ENCODE measurements at places on chromosomes 12 and 14. TPM values are rescaled to one million over a fixed set of nuclear protein-coding genes. Genes with fewer than 3 reads are reported as not detected.
A peak's percentile ranks its signal among the peaks of the same experiment; 100 is the strongest.

DNA sequence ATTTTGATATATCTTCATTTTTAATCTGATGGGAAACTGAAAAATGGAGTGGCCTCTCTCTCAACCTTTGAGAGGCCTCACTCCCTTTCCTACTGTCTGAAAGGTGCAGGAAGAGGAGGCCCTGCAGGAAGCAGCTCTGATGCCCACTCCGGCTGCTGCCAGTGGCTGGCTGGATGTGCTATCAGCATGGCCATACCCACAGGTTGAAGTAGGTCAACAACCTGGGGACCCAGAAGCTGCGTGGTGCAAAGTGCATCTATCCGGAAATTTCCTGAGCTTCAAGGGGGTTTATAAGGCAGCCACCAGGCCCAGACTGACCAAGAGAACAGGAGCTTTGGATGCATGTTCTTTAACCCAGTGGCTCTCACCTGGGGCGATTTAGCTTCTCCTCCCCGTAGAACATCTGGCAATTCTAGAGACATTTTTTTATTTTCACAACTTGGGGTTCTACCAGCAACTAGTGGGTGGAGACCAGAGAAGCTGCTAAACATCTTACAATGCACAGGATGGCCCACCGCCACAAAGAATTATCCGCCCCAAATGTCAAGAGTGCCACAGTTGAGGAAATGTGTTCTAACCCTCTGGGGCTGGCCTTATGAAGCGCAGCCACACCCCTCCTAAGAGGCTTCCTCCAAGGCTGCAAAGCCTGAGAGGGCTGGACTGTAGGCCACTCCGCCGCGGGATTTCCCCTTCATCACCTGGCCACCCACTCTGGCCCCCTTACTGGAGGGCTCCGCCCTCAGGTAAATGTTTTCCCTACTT lies 8.2 kb upstream of the BATF start:
- peaks cover 23% of the 10 kb centered on the region for H3K4me1 ChIP-seq
- H3K27ac ChIP-seq = no peak overlapping the region
- no peak for DNase-seq
- H3K36me3 ChIP-seq = peaks cover 11% of the 10 kb centered on the region
- no peaks in the 10 kb centered on the region for H3K27me3 ChIP-seq

DNA sequence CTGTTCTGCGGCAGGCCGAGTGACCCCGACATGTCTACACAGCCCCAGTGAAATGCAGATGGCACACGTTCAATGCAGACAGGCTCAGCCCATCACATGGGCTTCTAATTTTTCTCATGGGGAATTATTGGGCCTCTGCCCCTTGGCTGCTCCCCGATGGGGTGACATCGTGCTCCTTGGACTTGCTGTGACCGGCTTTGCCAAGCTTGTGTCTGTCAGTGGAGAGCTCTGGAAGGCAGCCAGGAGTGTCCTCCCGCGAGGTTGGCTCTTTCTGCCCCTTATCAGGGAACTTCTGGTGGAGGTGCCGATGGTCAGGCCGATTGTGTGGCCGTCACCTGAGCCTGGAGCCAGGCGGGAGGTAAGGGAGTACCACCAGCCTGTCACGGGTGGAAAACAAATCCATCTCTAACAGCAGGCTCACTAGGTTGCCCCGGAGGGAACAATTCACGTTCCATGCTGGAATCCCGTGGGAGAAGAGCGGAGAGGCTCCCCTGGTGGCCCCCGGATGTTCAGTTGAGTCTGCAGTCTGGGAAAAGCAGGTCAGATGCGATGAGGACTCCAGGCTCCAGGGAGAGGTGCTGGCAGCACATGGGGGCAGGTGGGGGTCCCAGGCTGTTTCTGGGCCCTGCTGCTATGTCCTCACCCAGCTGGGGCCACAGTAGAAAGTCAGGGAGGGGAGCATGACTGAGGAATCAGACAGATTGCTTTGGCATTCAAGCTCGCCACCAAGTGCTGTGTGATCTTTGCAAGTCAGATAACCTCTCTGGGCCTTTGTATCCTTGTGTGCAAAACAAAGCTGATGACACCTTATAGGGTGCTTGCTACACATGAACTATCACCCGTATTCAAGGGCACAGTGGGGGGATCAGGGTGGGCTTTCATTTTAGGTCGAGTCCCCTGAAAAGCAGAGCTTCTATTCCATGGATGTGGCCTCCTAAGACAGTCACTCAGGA lies 43.2 kb upstream of the EML1 start:
- H3K4me3 ChIP-seq = no peak overlapping the region
- DNase-seq = no peak
- no peaks in the 10 kb centered on the region for H3K36me3 ChIP-seq
- H3K27ac ChIP-seq = no peak overlapping the region
- peaks cover 21% of the 10 kb centered on the region for H3K4me1 ChIP-seq
- peaks cover 26% of the 10 kb centered on the region for H3K27me3 ChIP-seq

DNA sequence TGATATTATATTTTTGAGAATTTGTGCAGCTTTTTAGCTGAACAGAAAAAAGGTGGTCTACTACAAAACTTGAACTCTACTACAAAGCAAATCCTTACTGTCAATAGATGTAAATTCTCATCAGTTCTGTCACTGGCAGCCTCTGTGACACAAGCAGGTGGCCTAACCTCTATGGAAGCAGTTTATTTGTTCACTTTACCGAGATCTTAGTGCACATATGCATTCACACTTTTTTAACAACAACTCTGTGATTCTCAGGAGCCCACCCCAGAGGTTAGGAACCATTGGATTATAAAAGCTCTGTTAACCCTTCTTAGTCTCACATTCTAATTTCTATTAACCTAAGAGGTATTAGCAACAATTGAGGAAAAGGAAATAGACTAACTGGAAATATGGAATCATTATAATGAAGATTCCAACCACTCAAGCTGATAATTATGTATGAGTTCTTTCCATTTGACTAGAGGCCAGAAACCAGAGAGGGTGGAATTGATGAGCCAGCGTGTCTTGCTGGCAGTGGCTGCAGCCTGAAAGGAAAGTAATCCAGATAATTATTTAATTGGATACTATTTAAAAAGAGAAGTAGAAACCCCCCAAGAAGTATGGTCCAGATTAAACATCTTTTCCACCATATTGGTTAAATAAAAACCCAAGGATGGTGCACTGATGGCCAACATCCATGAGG lies 451.1 kb downstream of the TMEM117 start:
- no peak overlapping the region for H3K4me3 ChIP-seq
- peaks cover 16% of the 10 kb centered on the region for H3K4me1 ChIP-seq
- DNase-seq = no peak
- H3K36me3 ChIP-seq = no peaks in the 10 kb centered on the region
- no peak overlapping the region for H3K27ac ChIP-seq

- no peaks in the 10 kb centered on the region for H3K36me3 ChIP-seq
- no peak for DNase-seq
- H3K4me1 ChIP-seq = no peaks in the 10 kb centered on the region
- H3K27ac ChIP-seq = no peak overlapping the region
- no peak overlapping the region for H3K4me3 ChIP-seq
Measured at GRCh38 chr12:7899755-7900154, 27.0 kb upstream of the SLC2A14 start.

DNA sequence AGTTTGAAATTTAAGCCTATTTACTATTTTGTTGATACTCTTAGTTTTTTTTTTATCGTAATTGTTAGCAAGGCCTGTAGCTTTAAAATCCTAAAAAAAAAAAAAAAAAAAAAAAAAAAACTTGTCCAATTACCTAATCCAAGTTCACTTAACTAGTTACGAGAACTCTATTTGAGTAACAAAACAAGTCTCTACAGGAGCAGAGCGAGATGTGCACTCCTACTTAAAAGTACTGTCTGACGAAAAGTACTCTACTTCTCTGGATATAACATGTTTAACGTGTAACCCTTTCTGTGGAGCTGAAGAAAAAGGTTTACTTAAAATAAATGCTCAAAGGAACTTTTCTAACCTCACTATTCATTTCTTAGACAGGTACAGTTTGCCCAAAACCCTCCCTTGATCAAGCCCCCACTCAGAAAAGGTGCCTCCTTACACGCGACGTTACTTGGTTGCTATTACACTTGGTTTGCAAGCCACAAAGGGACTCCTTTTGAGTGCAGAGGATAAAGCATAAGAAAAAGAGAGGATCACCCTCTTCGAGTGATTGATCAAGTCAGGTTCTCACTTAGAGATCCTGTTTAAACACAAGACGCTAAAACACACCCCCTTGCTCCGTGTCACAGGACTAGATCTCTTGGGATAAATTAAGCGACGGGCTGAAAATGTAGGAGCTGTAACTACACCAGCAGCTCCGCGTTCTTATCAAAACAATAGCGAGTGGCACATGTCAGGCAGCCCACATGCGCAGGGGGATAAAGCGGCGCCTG lies 2.2 kb downstream of the BAZ1A start:
- peaks cover 15% of the 10 kb centered on the region for H3K36me3 ChIP-seq
- H3K4me3 ChIP-seq = peak overlapping the region; percentile 93
- H3K27me3 ChIP-seq = no peaks in the 10 kb centered on the region
- peak overlapping the region; percentile 95 for H3K27ac ChIP-seq
- H3K4me1 ChIP-seq = peaks cover 42% of the 10 kb centered on the region

DNA sequence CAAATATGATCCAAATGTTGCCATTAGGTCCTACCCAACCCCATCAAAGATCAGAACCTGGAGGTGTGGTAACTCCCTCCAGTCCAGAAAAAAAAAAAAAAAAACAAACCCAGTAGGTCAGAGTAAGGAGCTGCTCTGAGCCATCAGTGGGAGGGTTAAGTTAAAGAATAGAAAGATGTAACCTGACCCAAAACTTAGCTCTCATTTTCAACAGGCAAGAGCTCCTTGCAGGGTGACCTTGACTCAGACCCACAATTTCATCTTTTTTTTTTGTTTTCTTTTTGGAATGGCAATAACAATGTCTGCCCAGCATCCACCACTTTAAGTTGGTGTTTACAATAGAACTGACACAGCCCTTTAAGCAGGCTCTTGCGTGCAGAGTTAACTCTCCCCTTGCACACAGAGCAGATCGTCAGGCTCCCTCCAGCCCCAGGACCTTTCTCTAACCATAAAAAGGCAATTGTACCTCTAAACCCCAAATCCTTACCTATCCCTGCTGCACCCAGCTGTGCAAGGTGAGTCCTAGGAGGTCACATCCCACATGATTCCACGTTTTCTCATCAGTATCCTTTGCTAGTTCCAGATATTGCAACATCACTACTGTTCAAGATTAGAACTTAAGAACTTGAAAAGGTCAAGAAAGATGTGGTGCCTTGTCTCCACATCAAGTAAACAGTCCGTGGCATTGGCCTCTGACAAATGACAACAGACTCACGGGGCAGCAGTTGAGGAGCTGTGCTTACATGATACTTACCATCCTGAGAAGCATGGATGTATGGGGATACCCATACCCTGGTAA lies 178.6 kb upstream of the EEA1 start:
- no peak for DNase-seq
- H3K4me1 ChIP-seq = no peaks in the 10 kb centered on the region
- H3K4me3 ChIP-seq = no peak overlapping the region
- no peaks in the 10 kb centered on the region for H3K27me3 ChIP-seq

DNA sequence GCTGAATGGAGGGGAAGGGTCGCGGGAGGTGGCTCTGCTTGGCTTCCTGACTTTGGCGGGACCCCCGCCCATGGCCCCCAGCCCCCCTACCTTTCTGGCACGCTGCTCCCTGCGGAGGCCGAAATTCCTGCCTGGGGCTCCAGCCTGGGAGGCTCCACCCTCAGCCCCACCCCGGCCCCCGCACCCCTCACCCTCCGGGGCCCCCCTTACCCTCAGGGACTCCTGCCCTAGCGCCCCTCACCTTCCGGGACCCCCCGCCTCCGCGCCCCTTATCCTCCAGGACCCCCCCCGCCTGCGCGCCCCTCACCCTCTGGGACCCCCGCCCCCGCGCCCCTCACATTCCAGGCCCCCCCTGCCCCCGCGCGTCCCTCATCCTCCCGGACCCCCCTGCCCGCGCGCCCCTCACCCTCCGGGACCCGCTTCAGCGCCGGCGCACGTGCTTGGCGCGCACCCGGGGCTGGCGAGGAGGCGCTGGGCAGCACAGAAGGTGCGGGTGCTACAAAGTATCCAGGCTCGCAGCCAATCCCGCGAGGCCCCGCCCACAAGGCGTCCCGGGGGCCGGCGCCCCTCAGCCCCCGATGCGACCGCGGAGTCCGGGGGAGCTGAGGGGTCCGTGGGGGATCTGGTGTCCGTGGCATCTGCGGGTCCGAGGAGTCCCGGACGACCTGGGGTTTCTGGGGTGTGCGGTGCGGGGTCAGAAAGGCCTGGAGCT lies at the start of gene ANHX:
ANHX (minus strand) TSS at position 477 of the 712 bp plus-strand sequence. CDS start 1,521 bp downstream, outside the sequence.
- no peaks in the 10 kb centered on the region for H3K36me3 ChIP-seq
- no peak within 1 kb of the TSS for H3K4me3 ChIP-seq
- no peak within 1 kb of the TSS for H3K27ac ChIP-seq
- H3K27me3 ChIP-seq = no peaks in the 10 kb centered on the region

- H3K27me3 ChIP-seq = peaks cover 5% of the 10 kb centered on the region
- no peak for DNase-seq
- no peaks in the 10 kb centered on the region for H3K4me1 ChIP-seq
- H3K27ac ChIP-seq = no peak overlapping the region
- no peak overlapping the region for H3K4me3 ChIP-seq
Measured at GRCh38 chr12:48779869-48780268, 9.0 kb downstream of the ADCY6 start.

DNA sequence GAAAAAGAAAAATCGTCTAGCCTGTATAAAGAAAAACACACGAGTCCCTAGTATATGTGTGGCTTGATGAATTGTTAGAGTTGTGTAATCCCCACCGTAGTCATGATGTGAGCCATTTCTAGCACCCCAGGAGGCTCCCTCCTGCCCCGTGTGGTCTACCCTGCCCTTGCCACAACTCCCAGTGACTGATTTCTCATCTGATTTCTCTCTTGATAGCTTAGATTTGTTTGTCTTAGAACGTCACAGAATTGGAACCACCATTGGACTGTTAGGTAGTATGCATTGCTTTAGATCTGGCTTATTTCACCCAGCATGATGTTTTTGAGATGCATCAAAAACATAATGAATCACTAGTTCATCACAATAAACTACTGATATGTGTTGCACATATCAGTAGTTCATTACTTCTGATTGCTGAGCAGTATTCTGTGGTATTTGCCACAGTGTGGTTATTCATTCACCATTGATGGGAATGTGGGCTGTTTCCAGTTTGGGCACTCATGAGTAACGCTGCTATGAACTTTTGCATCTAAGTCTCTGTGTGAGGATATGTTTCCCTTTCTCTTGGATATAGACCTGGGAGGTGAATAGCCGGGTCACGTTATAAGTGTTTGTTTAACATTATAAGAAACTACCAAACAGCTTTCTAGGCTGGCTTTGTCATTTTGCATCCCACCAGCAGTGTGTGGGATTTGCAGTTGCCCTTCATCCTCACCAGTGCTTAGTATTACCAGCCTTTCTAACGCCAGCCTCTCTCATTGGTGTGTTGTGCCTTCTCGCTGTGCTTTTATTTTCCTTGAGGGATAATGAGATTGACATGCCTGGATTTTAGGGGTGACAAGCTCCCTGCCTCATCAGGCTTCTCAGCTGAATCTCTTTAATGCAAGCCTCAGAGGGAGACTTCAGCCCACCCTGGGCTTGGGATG lies 31.9 kb upstream of the NCOR2 start:
- DNase-seq = no peak
- H3K27me3 ChIP-seq = peaks cover 22% of the 10 kb centered on the region

GRCh38 chr14:78022059-78022458 lies 148.1 kb upstream of the NRXN3 start:
- H3K4me1 ChIP-seq = no peaks in the 10 kb centered on the region
- H3K27ac ChIP-seq = no peak overlapping the region
- peaks cover 7% of the 10 kb centered on the region for H3K27me3 ChIP-seq
- H3K4me3 ChIP-seq = no peak overlapping the region
- peak; percentile 66 for DNase-seq

The ACSM4 gene
- not detected for total RNA-seq

The FOXG1 gene
- total RNA-seq = not detected

The SMIM10L1 gene
- 10.1 TPM for total RNA-seq

The MYH6 gene
- not detected for total RNA-seq

The BCL2L14 gene
- 4.9 TPM for total RNA-seq
